ELF-1 (cell line): ENCODE measurements at places on chromosomes 7 and 10.

DNA sequence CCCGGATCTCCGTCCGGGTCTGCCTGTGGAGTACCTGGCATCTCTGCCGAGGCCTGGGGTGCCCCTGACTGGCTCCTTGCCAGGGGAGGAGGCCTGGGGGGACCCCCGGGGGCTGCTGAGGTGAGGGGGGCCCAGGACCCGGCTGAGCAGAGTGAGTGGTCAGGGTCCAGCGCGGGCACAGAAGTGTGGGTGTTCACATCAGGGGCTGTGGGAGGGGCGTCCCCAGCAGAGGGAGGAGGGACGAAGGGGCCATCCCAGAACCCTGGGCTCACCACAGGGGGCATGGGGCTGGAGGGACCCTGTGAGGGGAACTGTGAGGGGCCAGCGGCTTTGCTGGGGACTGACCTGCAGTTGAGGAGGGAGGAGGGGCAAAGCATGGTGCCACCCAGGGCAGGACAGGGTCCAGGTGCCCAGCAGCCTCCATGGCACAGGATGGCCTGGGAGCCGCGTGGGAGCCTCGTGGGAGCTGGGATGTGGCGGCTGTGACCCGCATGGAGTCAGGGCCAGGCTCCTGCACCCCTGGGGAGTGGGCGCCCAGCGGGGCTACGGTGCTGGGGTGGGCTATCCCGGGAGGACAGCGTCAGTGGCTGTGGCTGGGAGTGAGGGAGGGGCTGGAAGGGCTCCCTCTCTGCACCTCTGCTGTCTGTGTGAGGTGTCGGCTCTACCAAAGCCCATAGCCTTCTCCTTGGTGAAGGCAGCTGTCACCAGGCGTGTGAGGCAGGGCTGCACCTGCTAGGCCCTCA is 91.2 kb downstream of the DNAJB6 start:
- no peak for DNase-seq

- DNase-seq: peak; percentile 83
Observed at GRCh38 chr7:129829737-129830631, 122.8 kb downstream of the UBE2H start.

DNA sequence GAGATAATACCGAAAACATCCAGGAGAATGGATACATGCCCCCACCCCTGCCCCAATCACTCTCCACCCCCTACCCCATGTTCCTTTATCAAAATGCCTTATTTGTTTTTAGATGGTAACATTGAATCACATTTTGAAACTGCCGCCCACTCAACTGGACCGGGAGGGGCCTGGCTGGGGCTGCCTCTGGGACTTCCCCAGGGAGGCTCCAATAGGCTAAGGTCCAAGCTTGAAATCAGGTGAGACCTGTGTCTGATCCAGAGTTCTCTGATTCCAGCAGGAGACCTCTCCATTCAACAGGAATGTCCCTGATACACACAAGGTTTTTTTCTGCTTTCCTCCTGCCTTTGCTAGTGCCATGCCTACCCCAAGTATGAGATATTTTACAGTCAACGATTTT is 43.8 kb upstream of the ACSL5 start:
- no peak for DNase-seq

GRCh38 chr7:113071465-113071864 is 15.2 kb downstream of the GPR85 start:
- DNase-seq: no peak

DNA sequence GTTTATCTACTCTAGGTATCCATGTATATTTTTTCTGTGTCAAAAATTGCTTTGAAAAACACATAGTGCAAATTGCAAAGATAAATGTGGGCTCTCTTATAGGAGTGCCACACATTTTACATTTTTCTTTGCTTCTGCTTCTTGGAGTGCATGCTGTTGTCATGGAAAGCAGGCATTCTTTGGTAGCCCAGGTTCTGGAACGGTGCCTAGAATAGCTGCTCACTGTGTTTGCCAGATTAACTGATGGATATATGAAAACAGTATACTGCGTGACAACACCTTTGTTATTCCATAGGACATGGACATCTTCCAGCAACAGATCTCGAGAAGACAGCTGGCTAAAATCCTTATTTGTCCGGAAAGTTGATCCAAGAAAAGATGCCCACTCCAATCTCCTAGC is 13.4 kb downstream of the NIPSNAP2 start:
- no peak for DNase-seq

DNA sequence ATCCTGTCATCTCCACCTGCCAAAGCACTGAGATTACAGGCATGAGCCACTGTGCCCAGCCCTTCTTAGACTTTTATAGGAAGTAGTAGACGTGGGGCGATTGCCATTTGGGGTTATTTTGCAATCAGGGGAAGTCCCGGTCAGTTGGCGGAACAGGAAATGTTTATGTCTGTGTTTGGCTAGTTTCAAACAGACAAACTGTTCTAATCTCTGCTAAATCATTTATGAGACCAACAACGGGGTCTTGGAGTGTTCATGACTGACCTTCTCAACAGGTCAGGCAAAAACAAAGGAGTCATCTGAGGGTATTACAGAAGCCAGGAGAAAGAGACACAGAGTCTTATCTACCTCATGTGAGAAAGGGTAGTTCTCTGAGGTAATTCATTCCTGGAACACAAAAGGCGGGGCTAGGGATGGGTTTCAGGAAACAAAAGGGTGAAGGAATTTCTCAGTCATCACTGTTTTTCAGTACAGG is 6.6 kb upstream of the TPK1 start:
- DNase-seq: peak; percentile 23

- DNase-seq: peak; percentile 9
Observed at GRCh38 chr7:82319674-82320118, 123.9 kb downstream of the CACNA2D1 start.

DNA sequence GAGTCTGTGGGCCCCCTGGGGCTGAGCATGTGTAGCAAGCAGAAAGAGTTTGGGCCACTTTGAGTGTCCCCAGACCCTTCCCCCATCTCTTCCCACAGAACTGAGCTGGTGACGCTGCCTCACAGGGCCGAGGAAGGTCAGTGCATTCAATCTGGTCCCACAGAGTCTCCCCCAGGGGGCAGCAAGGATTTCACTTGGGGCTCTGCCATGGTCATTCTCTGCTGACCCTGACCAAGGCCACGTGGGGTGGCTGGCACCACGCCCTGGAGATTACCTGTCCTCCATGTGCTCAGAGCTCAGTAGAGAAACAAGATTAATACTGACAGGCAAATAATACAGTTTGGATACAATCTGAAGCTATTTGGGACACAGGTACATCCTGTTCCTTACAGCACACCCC is 30.2 kb downstream of the ADRA2A start:
- DNase-seq: no peak

DNA sequence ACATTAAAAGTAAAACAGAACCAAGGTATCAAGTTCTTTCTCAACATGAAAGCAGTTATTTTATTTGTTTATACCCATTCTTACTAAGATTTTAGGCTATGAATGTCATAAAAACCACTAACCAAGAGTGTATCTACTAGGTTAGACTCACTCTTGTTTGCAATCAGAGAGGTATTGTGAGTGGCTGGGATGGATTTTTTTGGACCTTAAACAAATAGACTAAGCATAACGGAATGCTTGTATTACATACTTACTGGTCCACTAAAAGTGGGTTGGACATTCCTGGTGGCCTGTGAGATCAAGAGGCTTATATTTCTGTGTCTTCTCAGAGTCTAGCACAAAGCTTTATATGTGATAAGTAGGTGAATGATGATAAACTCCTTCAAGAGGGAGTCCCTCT is 32.6 kb upstream of the CBLL1 start:
- no peak for DNase-seq

GRCh38 chr7:46201961-46202360 is 280.9 kb upstream of the IGFBP3 start:
- DNase-seq: no peak

DNA sequence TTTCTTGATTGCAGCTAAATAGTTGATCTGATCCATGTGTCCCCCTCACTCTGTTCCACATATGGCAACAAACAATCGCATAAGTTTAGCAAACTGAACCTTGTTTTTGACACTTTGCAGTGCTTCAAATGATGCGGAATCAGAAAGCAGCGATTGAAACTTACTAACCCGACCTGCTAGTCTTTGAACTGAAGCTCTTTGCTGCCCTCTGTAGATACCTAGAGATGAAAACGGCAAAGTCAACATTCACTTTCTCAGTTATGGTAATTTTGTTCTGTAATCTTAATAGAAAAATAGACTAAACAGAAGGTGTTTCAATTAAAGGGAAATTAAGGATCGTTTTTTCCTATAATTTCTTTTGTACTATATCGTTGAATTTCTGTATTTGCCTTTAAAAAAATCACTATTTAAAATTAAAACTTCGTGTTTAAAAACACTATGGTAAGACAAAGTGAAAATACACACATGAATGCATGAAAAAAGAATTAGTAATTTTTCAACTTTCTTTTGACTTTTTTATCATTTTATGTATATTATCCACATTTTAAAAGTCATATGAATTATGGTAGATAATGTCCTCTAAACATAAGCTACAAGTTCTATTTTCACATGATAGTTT is 276.5 kb downstream of the MAGI2 start:
- peak; percentile 2 for DNase-seq

DNA sequence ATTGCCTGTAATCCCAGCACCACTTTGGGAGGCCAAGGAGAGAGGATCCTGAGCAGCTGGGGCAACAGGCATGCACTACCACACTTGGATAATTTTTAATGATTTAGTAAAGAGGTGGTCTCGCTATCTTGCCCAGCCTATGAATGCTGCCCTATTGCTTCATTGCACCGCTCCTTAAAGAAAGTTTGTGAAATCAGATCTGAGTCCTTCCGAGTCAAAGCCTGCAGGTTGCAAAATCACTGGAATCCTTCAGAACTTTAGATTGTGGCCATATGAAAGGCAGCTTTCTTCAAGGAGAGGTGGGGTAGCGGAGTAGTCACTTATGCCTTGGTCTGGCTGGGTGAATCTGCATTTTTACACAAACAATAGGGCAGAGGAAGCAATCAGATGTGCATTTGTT is 166.3 kb downstream of the ARHGAP12 start:
- DNase-seq: no peak

- no peak for DNase-seq
Observed at GRCh38 chr7:155724327-155725005, 80.0 kb downstream of the RBM33 start.

- no peak for DNase-seq
Observed at GRCh38 chr10:103555325-103555649, 61.8 kb downstream of the NEURL1 start.

DNA sequence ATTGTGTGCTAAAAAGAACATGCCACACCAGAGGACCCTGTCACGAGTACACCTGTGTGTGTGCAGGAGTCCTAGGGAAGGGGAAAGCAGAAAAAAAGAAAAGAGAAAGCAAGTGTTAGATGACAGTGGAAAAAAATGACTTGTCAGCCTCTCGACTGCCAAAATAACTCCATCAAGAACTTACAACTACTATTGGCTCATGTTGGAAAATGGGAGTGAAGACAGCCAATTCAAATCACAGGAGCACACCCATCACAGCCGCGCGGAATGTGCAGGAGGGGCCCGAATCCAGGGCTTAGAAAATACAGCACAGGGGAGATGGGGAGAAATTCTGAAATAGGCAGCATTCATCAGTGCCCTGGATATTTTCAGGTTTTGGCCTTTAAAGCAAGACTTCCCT is 38.1 kb upstream of the FOXI2 start:
- DNase-seq: no peak

- no peak for DNase-seq
Observed at GRCh38 chr10:93565446-93565845, 1.0 kb upstream of the FFAR4 start.
